PC-9 (cell line): ENCODE measurements at places on chromosomes 16 and 17. TPM values are rescaled to one million over a fixed set of nuclear protein-coding genes. Genes with fewer than 3 reads are reported as not detected.

TEX14 gene
- 0.28 and 0.55 TPM in 2 replicates for total RNA-seq

MRTFB gene
- total RNA-seq: 47.3 and 71.5 TPM in 2 replicates

SUPT4H1 gene
- total RNA-seq: 72.2 and 74.8 TPM in 2 replicates

ATP2A3 gene
- total RNA-seq: 4.4 and 9.6 TPM in 2 replicates

TMC5 gene
- total RNA-seq: 22.1 and 52.5 TPM in 2 replicates

CEMP1 gene
- total RNA-seq: 0.43 and 0.94 TPM in 2 replicates

PABPN1L gene
- not detected in 2 replicates for total RNA-seq

SYCE1L gene
- 6.2 and 17.9 TPM in 2 replicates for total RNA-seq

DNA sequence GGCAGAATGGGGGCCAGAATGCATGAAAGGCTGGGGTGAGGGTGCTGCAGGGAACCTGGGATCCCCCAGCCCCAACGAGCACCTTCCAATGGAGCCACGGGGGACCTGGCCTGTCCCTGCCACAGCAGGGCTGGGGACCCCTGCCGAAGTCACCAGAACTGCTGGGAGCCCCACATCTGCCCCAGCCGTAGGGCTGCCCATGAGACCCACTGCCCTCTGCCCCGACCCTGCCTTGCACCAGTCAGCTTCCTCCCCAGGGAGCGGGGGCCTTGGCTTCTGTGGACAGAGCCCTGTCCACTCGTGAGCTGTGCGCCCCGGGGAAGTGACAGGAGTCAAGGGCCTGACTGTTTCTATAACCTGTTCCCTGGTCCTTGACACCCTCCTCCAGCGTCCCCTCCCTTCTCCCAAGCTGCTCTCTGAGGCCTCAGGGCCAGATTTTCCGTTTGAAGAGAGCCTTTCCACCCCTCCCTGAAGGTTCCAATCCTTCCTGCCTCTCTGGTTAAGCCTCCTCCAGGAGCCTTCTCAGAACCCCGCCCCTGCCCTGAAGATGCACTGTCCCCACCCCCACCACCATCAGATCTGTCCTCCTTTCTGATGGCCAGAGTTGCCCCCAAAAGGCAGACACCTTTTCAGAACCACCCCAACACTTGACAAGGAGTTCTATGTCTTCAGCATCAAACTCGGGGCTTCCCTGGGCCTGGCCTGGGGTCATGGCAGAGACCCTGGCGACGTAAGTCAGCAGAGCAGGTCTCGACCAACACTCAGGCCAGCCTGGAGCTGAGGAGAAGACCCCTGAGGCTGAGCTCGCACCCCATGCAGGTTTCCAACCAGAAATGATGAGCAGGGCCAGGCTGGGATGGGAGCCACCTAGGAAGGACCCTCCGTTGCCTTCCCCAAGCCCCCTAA, 10.7 kb upstream of the PRR29 start:
- peaks cover 20% of the 10 kb centered on the region for H3K27me3 ChIP-seq
- H3K36me3 ChIP-seq: no peaks in the 10 kb centered on the region
- peaks cover 4% of the 10 kb centered on the region; the same call in 1 of the 2 replicates for H3K4me1 ChIP-seq
- DNase-seq: no peak
- H3K27ac ChIP-seq: no peak overlapping the region
- H3K4me3 ChIP-seq: no peak overlapping the region

DNA sequence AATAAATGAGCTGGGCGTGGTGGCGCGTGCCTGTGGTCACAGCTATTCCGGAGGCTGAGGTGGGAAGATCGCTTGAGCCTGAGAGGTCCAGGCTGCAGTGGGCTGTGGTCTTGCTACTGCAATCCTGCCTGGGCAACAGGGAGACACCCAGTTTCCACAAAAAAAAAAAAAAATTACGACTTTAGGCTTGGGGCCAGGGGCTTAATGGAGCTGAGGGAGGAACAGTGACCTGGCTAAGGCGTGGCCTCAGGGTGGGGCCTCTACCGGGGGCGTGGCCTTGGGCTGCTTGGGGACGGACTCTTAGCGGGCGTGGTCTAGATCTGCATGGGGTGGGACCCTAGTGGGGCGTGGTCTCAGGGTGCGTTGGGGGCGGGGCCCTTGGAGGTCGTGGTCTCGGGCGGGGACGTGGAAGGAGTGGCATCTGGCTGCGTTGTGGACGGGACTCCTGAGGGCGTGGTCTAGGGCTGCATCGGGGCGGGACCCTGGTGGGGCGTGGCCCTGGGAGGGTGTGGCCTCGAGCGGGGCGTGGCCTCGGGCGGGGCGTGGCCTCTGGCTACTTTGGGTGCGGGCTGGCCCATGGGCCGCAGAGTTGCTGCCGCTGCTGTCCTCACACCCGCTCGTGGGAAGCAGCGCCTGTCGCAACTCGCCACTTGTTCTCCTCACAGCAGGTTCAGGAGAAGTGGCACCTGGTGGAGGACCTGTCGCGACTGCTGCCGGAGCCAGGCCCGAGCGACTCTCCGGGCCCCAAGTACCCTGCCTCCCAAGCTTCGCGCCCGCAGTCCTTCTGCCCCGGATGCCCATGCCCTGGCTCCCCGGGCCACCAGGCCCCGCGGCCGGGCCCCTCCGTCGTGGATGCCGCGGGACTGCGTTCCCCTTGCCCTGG, 5.8 kb upstream of the C17orf99 start:
- no peaks in the 10 kb centered on the region for H3K36me3 ChIP-seq
- peak; percentile 84 for DNase-seq
- peaks cover 44% of the 10 kb centered on the region for H3K4me1 ChIP-seq
- no peaks in the 10 kb centered on the region for H3K27me3 ChIP-seq
- H3K27ac ChIP-seq: peak overlapping the region; percentile 34; the same call in 1 of the 2 replicates

DNA sequence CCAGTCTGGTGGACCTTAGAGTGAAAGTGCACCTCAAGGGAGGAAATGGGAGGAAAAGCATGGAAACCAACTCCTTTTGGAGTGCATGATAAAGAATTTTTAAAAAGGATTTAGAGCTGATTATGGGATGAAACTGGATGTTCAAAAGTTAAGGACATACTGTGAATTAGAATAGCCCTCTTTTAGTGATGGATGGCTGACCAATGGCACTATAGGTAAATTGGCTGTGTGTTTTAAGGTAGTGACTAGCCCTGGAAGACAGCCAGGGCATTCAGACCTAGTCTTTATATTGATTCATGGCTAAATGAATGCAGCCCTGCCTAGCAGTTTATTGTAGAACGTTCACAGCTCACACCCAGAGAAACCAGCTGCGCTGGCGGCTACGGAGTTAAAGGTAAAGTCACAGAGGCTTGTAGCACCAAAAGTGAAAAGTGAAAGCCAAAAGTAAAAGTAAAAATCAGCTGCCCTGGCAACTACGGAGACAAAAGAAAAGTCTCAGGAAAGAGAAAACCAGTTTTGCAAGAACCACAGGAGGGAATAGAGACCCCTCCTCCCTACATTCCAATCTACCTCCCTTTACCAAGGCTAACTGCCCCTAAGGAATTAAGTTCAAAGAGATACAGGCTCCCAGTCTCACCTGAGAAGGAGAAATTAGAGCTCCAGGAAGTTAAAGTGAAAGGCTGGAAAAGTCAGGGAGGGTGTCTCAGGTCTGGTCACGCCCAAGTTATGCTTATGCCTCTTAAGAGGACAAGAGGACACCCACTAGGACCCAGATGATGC, 21.8 kb downstream of the ACSM1 start:
- H3K36me3 ChIP-seq: no peaks in the 10 kb centered on the region
- peak overlapping the region; percentile 47; the same call in 1 of the 2 replicates for H3K4me3 ChIP-seq
- peak; percentile 76 for DNase-seq
- peaks cover 36% of the 10 kb centered on the region for H3K4me1 ChIP-seq
- H3K27ac ChIP-seq: peak overlapping the region; percentile 45
- no peaks in the 10 kb centered on the region for H3K27me3 ChIP-seq

GRCh38 chr16:49484451-49484849, 110.8 kb downstream of the C16orf78 start:
- no peak for DNase-seq
- no peak overlapping the region for H3K27ac ChIP-seq
- no peaks in the 10 kb centered on the region for H3K4me1 ChIP-seq
- H3K27me3 ChIP-seq: peaks cover 61% of the 10 kb centered on the region
- H3K36me3 ChIP-seq: no peaks in the 10 kb centered on the region
- no peak overlapping the region for H3K4me3 ChIP-seq

GRCh38 chr17:50634915-50635731, 442 bp downstream of the ABCC3 start:
- peak overlapping the region; percentile 91 for H3K27ac ChIP-seq
- H3K27me3 ChIP-seq: no peaks in the 10 kb centered on the region
- peaks cover 22% of the 10 kb centered on the region for H3K36me3 ChIP-seq
- peak overlapping the region; percentile 81 for H3K4me3 ChIP-seq

DNA sequence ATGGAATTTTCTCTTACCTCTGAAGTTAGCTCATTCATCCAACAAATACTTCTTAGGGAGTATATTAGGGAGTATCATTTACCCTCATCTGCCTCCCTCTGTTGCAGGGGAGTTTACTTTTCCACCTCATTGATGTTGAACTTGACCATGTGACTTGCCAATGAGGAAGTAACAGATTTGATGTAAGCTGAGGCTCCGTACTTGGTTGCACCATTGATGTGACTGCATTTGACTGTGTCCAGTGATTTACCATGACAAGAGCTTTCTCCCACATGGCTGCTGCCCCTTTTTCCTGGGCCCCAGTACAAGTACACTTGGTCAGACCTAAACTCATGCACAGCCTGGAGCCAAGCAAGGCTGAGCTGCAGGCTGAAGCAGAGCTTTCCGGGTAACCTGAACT, 81.6 kb upstream of the HS3ST2 start:
- no peaks in the 10 kb centered on the region for H3K36me3 ChIP-seq
- H3K4me1 ChIP-seq: no peaks in the 10 kb centered on the region
- H3K27me3 ChIP-seq: no peaks in the 10 kb centered on the region
- no peak overlapping the region for H3K27ac ChIP-seq

DNA sequence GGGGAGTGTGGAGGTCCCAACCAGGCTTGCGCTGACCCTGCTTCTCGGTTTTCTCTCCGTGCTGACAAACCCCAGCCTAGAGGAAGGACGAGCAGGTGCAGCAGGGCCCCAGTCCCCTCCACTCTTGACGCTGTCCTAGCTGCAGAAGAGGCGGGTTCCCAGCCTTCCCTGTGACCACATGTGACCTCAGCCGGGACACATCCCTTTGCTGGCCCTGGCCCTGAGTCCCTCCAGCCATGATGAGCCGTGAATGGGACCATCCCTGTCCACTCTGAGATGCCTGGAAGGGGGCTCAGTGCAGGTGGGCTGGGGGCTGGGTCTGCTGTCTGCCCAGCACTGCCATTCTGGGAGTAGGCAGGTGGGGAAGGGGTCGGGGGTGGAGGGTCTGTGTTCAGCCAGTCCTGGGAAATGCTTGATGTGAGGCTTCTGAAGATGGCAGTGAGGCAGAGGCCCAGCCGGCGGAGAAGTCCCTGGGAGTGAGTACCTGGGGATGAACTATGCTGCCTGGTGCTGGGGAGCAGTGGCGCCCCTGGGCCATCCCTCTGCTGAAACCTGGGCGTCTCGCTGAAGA, 1.9 kb upstream of the TUBB3 start:
- H3K4me1 ChIP-seq: peaks cover 46% of the 10 kb centered on the region
- DNase-seq: no peak
- H3K36me3 ChIP-seq: no peaks in the 10 kb centered on the region
- no peak overlapping the region; the same call in 1 of the 2 replicates for H3K27ac ChIP-seq

DNA sequence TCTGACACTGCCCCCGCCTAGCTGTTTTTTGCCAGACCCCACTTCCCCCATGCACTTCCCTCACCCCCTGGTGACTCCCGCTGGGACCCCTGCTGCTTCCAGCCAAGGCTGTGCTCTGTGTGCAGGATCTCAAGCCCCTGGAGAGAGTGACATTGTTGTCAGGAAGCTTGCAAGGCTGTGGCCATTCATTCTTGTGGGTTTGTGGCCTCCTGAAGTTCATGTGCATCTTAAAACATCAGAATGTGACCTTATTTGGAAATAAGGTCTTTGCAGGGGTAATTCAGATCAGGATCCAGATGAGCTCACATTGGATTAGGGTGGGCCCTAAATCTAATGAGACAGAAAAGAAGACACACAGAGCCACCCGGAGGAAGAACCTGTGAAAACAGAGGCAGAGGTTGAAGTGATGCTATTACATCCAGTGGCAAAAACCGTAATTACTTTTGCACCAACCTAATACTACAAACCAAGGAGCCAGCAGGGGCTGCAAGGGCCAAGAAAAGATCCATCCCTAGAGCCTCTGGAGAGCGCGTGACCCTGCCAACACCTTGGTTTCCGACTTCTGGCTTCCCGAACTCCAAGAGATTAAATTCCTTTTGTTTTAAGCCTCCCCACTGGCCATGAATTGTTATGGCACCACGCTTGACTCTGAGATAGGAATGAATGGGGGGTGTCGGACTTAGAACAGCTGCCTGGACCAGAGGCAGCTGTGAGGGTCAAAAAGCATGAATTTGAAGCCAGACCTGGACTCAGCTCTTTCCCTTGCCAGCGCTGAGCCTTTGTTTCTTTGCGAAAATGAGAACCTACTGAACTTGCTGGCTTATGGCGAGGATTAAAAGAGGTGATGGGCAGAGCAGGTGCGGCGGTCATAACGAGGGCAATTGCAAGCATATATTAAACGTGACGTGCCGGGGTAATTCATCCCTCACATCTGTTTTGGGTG, 75.5 kb downstream of the BMERB1 start:
- H3K36me3 ChIP-seq: no peaks in the 10 kb centered on the region
- no peak overlapping the region for H3K4me3 ChIP-seq
- no peak for DNase-seq

DNA sequence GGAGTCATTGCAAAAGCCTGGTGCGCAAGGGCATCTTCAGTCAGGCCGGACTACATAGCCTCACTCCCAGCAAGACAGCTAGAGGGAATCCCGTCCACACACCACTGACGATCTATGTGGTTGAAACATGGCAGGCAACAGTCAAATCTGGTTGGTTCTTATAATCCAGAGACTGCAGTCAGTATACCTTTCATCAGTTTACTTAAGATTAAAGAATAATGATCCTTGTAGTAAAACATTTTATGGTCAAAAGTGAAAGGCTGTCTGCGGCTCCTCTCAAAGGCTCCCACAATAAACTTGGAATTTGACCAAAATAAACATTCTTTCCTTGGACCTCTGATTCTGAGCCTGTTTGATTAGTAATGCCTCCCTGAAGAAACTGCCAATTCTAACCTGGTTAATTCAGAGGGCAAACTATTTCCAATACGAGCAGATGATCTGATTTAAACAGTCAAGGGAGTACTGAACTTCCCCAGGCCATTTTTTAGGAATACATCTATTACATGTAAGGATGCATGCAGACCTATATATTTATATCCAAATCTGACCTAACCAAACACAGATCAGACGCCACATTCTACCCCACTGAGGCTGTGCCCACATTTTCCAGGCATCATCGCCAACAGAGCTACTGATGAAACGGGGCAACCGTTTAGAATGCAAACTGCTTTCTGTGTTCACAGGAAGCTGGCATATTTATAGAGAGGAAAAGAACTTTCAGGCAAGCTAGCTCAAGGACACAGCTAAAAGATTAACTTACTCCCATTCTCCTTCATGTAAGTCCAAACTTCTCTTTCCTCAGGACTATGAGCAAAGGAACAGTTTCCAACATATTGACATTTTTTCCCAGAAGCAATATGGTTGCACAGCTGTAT, 15.3 kb upstream of the TXNDC11 start:
- H3K4me1 ChIP-seq: no peaks in the 10 kb centered on the region
- peaks cover 28% of the 10 kb centered on the region for H3K36me3 ChIP-seq
- no peak for DNase-seq
- H3K27ac ChIP-seq: no peak overlapping the region

GRCh38 chr16:83939266-83939855, 13.7 kb upstream of the OSGIN1 start:
- H3K27me3 ChIP-seq: no peaks in the 10 kb centered on the region
- H3K36me3 ChIP-seq: no peaks in the 10 kb centered on the region
- DNase-seq: no peak
- no peak overlapping the region for H3K27ac ChIP-seq
- H3K4me1 ChIP-seq: no peaks in the 10 kb centered on the region

- no peak overlapping the region for H3K4me3 ChIP-seq
- 0 out of 2 replicates have a peak, but pooled peaks cover 5% of the 10 kb centered on the region for H3K27me3 ChIP-seq
- no peak overlapping the region for H3K27ac ChIP-seq
- no peak for DNase-seq
- no peaks in the 10 kb centered on the region for H3K36me3 ChIP-seq
These were observed 7.0 kb downstream of the MEFV start for GRCh38 chr16:3249451-3249850.
